ENCODE measurements at places on chromosomes 12 and 14.

DNA sequence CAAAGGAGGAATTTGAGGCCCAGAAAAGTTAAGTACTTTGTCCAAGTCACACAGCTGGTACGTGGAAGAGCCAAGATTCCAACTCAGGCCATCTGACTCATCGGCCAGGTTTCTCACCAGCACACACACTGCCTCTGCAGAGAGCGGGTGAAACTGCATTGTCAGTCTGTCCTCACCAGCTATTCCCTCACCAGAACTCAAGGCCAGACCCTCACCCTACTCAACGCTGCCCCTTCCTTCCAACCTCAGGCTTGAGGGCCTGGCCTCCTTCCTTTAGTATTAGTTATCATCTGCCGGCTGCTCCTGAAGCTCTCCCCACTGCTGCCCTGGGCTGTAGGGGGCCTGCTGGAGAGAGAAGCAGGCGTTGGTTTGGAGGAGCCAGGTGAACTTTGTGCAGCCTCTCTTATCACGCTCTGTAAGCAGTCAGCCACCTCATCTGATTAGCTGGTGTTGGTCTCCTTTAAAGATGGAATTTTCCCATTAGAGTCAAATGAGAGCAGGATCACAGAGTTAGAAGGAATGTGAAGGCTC is 16.6 kb upstream of the PLEK2 start:
- DNase-seq: no peak

- no peak for DNase-seq
Observed at GRCh38 chr12:113774526-113774925, 191.6 kb downstream of the RBM19 start.

DNA sequence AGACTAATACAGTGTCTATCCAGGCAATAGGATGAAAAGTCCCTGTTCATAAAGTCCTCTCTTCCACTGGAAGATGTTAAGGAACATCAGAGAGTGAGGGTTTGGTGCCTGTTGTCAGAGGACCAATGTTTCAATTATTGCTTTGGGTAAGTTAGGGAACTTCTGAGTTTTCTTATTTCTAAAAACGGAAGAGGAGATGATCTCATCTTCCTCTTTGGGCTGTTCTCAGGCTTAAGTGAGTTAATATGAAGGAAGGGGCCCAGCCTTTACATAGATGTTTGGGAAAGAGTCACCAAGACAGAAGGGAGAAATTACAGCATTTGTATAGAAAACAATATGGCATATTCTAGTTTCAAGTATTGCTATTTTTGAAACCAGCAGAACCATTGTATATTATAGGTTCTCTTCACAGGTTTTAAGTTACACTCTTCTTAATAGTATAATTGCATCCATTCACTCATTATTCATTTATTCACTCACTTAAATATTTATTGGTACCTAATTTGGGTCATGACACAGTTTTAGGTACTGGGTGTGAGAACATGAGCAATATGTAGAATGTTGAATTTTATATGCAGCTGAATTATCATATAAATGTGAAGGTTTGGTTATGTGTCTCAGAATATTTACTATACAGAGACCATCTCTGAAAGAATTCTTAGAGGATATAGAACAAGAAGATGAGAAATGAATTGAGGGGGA is 68.5 kb upstream of the LRIG3 start:
- no peak for DNase-seq

DNA sequence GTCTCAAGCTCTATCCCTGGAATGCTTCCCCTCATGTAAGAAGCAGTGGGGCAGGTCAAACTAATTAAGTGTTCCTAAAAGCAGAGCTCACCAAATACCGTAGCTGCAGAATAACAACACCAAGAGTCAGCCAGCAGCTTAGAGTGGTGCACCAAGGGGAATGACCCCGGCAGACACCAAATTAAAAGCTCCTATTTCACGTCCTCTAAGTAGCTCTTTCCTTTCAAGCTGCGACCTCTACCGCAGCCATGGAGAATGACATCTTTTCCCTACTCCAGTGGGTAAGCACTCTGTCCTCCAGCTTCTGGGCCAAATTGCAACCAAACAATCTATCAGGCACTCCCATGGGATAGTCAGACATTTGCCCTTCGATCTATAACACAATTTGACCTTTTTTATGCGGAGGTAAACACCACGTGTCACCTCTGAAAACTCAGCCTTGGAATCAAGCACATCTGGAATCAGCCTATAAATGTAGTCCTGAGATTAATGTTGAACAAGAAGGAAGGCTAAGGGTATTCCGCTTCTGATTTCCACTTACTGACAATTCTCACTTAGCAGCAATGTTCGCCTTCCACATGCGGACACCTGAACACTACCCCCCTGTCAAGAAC is 67.6 kb upstream of the CDKN3 start:
- no peak for DNase-seq

DNA sequence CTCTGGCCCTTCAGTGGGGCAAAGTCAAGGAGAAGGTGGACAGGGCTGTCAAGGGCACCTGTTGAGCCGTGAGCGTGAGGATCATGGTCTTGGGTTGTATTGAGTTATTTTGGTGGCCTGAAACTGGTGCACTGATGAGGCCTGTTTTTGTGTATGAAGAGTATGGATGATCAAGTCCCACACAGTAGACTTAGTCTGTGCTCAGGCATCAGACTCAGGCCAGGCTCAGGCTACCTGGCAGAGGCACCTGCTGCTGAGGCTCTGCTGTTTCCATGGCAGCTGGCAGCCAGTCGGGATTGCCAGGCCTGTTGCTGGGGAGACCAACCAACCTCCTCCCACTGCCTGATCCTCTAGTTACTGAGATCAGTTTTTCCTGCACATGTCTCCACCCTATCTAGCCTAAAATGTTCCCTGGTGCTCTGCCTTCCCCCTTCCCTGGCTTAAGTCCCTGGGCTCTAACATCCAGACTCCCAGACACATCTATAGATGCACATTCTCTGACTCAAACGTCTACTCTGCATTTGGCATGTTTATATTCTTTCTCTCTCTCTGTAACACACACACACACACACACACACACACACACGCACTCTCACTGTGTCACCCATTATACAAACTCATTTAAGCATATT is 5.1 kb downstream of the JPH4 start:
- no peak for DNase-seq

GRCh38 chr14:100692256-100692655 is 34.4 kb upstream of the DLK1 start:
- DNase-seq: no peak

DNA sequence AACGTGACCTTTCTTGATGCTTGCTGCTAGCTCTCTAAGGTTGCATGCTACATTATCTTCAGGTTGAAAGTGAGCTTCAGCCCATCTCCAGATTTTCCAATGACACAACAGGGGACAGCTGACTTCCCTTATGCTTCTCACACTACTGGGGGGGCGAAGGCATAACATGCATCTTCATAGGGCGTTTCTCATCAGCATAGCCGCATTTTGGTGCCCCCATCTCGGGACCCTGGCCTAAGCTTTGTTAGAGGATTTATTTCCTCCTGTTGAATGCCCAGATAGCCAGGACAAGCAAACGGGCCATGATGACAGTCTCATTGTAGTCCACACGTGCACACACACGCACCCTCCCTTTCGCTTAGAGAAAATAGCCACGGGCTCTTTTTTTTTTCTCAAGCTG is 30.7 kb downstream of the SSPN start:
- no peak for DNase-seq

DNA sequence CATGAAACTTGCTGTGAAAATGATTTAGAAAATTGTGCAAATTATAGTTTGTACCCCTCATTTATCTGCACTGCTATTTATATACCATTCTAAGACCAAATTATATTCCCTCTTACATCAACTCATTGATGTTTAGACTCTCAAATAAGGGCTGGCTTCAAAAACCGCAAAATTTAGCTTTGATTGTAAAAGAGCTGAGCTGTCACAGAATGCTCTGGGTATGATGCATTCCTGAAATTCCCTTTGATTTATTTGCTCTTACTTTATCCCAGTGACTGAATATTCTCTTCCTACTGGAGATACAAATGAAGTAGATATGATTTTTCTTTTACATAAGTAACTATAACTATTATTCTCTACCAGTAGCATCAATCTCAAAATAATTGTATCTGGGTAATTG is 78.0 kb upstream of the TMTC2 start:
- no peak for DNase-seq

DNA sequence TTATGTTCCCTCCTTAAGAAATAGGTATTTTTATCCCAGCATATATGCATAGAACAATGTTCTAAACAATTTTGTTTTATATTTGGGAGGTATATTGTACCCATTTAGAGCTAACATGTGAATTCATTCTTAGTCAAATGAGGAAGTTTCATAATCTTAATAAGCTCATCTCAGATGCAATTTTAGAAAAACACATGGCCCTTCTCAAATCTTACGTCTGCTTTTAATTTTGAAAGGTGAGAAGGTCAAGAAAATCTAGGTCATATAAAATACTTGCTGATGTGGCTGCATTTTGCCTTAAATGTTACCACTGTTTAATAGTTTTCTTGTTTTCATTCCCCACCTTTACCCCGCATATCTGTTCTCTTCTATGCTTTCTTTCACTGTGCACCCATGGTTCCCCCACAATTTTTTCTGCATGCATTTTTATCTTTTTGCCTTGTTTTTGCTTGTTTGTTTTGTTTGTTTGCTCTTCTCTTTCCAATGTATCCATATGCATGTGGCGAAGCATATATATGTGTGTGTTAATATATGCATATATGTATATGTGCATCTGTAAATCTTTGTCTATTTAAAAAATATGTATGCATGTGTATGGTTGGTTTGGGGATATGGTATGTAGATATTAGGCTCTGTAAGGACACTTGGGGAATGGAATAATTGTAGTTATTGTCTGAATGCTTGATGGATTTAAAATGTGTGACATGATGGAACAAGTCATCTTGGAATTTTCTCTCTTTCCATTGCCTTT is 317.1 kb downstream of the BCAT1 start:
- DNase-seq: no peak

- DNase-seq: no peak
Observed at GRCh38 chr12:85550924-85551323, 270.9 kb downstream of the ALX1 start.

DNA sequence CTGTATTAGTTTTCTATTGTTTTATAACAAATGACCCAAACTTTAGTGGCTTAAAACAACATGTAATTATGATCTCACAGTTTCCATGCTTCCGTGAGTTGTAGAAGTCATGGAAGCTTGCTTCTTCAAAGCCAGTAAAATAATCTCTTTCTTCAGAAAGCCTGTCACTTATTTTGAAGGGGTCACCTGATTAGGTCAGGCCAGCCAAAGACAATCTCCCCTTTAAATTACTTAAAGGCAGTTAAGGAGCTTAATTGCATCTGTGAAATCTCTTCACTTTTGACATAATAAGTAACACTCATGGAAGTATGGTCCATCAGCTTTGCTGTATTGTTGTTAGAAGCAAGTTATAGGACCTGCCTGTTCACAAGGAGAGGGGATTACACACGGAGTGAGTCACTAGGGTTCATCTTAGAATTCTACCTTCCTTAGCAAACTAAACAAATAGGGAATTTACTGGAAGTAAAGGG is 89.8 kb downstream of the FAR2 start:
- DNase-seq: no peak

DNA sequence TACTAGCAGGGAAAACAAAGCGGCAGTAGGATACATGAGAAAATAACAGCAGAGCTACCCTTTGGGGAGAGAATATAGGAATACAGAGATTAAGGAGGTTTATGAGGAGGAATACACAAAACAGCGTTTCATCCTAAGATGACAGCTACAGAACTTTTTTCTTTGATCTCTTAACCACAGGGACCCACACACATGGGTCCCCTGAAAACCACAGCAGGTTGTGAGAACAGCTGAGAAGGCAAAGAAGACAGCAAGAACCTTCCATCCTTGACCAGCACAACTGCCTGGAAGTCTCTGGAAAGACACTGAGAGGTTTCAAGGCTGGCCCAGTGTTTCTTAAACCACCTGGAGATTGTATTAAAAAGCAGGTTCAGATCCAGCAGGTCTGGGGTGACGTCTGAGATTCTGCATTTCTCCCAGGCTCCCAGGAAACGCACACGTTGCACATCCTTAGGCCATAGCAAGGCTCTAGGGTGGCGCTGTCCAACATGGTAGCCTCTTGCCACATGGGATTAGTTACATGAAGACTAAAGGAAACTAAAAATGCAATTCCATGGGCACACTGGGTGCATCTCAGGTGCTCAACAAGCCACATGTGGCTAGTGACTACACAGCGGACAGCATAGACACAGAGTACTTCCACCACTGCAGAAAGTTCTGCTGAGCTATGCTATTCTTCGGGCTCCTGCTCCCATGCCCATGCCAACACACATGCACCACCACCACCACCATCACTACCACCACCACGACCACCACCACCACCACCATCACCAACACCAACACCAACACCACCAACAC is 92.3 kb downstream of the FOXN3 start:
- no peak for DNase-seq

DNA sequence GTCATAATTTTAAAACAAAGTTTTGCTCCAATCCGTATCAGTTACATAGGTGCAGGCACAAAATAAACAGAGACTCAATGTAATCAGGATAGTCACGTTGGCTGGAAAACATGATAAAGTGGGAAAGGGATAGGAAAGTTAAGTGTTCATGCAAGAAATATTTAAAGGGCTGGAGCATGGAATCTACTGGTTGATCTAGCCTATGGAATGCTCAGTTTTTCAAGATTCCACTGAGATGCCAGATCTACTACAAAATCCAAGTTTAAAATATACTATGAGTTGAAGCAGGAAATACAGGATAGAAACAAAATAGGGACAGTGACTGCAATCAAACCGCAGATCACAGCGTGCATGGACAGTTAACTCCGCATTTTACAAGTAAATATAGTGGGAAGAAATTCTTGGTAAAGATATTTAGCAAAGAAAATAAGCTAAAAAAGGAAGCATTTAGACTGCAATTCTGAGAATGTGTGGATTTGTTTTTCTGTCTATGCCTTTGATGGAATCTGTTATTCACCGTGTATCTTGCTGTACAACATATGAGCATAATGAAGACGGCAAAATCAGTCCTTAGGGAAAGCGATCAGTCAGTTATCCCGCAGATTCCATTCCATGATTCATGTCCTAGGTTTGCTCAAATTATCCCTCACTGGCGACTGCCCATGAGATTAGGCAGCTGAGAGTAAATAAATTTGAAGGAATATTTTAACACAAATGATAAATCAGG is 1044.3 kb downstream of the FLRT2 start:
- no peak for DNase-seq

- DNase-seq: no peak
Observed at GRCh38 chr14:99789581-99789980, 3.6 kb upstream of the EML1 start.

GRCh38 chr12:50322206-50322605 is 38.9 kb upstream of the LIMA1 start:
- DNase-seq: no peak

GRCh38 chr12:69616025-69616424 is 5.3 kb upstream of the LRRC10 start:
- DNase-seq: no peak

GRCh38 chr14:93431036-93431670 is 414 bp downstream of the UNC79 start:
- no peak for DNase-seq

- no peak for DNase-seq
Observed at GRCh38 chr12:66168410-66168809, 1.4 kb downstream of the TMBIM4 start.

GRCh38 chr12:101707131-101707782 is 9.8 kb downstream of the CHPT1 start:
- no peak for DNase-seq

GRCh38 chr12:71626768-71627167 is 36.9 kb downstream of the ZFC3H1 start:
- no peak for DNase-seq

Measured in activated T-helper 1 cell treated with anti-CD3 and anti-CD28 coated beads, Interleukin-2, amount 50 U/mL, for 16 hours (primary cell).